Omental fat pad (tissue), 4 donors: ENCODE measurements at places on chromosomes 4 and X. TPM values are rescaled to one million over a fixed set of nuclear protein-coding genes. Genes with fewer than 3 reads are reported as not detected.

DNA sequence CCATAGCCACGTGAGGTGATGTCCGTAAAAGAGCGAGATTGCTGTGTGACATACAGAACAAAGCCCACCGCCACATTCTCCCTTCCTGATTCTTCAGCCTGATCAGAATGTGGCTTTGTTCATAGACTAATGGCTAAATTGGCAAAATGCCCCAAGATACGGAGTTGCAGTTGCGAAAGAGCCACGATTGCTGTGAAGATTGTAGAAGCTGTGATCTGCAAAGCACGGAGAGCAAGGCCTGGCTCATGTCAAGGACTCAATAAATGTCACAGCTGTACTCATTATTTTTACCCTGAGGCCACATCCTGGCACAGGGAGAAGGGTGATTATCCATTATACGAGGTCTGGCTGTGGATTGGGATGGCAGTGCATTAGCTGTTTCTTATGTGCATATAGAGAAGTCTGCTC lies 34.2 kb downstream of the ARSD start:
- DNase-seq: no peak

GRCh38 chr4:88211473-88212252 lies 53.2 kb upstream of the ABCG2 start:
- DNase-seq: no peak

DNA sequence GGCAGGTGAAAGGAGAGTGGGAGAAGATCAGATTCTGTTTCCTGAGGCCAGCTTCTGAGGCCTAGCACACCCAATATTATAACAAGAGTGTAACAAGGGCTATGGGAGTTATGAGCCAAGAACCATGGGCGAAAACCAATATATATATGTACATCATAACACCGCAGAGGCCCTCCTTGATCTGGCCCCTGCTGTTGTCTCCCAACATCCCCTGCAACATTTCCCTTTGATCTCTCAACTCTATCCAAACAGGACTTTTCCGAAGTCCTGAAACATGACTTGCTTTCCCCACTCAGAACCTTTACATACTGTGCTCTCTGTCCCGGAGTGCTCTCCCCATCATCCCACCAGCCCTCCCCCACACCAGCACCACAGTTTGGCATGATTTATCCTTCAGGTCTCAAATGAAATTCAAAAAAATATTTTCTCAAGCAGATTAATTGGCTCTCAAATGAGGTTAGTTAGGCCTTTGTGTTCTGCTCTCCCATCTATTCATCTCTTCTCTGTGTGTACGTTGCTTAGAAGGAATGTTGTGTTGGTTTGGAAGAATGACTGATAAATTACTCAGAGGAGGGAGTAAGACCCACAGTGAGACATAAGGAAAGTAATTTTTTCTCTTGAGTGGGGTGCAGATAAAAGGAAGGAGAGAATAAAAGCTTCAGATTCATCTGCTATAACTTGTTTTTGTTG lies 58.1 kb upstream of the SMIM10 start:
- no peak for DNase-seq

DNA sequence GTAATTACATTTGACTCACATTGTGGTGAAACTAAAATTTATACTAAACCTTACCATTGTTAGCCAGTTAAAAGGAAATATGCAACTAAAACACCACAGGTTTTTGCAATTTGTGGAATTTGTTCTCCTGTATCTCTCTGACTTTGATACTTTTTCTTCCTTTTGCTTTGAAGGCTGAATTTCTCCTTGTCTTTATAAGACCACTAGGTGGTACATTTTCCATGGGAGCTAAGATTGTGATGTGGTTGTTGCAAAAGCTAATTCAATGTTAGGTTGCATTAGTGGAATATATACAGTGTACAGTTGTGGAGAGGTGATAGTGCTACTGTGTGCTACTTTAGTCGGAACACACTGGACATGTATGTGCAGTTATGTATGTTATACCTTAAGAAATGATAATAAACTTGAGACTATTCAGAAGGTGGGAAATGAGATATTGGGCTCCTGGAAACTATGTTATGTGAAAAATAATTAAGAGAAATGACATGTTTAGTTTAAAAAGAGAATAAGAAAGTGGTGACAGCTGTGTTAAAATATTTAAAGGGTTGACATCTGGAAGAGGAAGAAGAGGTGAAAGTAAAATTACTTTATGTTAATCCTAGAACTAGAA lies 70.3 kb downstream of the ARL9 start:
- DNase-seq: no peak

DNA sequence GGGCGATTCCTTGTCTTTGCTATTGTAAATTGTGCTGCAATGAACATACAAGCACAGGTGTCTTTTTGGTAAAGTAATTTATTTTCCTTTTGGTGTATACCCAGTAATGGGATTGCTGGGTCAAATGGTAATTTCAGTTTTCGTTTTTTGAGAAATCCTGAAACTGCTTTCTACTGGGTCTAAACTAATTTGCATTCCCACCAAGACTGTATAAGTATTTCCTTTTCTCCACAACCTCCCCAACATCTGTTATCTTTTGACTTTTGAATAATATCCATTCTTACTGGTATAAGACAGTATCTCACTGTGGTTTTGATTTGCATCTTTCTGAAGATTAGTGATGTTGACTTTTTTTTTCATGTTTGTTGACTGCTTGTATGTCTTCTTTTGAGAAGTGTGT lies 2506.0 kb downstream of the PCDH7 start:
- DNase-seq: no peak

GRCh38 chrX:119340606-119341205 lies 58.4 kb upstream of the SLC25A43 start:
- no peak for DNase-seq

DNA sequence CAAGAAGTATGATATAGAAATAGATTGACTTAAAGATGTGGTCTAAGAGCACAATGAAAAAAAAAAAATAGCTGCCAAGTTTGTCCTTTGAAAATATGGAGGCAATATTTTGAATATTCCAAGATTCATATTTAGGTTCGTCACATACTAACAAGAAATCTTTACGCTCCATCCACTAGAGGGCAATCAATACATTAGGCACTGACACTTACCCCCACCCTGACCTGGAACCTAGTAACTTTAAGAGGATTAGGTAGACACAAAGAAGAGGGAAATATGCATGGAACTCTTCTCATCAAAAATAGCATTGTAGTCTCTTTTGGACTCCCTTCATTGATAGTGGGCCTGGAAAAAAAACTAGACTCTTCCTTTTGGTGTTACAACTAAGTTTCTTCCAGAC lies 1108.1 kb downstream of the PCDH19 start:
- no peak for DNase-seq

GRCh38 chr4:54687887-54688841 lies 30.4 kb downstream of the KIT start:
- no peak for DNase-seq

GRCh38 chr4:73704314-73705055 lies 35.9 kb upstream of the CXCL8 start:
- DNase-seq: peak; percentile 53

DNA sequence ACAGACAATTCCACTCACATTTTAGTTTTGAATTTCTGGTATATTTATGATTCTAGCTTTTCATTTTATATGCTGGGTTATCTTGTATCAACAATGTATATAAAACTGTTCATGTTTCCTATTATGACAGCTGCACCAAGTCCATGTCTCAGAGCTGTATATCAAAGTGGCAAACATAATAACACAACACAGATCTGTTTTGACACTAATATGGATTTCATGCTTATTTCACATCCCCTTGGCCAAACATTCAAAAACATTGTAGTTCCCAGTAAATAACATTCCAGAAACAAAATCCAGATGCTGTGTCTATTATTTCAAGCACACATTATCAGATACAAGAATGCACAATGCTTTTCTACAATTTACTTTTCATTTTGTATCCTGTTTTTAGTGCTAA lies 380.6 kb upstream of the MAGEB2 start:
- no peak for DNase-seq

- DNase-seq: no peak
These were observed 30.2 kb upstream of the CCNG2 start for GRCh38 chr4:77126809-77127208.

GRCh38 chr4:189436207-189436606 lies 504.5 kb upstream of the FRG1 start:
- no peak for DNase-seq

DNA sequence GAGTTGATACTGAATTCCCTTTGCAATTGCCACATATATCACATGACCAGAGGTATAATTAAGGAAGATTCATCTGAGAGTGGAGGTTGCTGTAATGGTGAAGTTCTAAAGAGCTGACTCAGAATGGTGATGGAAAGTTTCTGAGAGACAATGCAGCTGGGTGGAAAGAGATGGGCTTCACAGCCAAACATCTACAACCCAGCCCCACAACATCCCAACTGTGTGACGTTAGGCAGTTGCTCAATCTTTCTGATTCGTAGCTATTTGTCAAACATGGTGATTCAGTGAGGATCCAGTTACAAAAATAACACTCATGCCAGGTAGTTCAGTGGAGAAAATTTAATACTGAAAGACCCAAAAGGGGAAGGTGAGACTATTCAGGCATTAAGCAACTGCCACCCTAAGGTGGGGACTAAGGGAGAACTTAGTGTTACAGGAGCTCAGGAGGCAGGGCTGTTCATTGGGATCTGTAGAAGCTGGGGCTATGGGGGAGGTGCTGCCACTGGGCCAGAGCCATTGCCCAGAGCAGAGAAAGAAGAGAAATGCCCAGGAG lies 6.9 kb upstream of the AFF1 start:
- DNase-seq: no peak

GRCh38 chr4:15848191-15848842 lies 70.2 kb downstream of the CD38 start:
- no peak for DNase-seq

DNA sequence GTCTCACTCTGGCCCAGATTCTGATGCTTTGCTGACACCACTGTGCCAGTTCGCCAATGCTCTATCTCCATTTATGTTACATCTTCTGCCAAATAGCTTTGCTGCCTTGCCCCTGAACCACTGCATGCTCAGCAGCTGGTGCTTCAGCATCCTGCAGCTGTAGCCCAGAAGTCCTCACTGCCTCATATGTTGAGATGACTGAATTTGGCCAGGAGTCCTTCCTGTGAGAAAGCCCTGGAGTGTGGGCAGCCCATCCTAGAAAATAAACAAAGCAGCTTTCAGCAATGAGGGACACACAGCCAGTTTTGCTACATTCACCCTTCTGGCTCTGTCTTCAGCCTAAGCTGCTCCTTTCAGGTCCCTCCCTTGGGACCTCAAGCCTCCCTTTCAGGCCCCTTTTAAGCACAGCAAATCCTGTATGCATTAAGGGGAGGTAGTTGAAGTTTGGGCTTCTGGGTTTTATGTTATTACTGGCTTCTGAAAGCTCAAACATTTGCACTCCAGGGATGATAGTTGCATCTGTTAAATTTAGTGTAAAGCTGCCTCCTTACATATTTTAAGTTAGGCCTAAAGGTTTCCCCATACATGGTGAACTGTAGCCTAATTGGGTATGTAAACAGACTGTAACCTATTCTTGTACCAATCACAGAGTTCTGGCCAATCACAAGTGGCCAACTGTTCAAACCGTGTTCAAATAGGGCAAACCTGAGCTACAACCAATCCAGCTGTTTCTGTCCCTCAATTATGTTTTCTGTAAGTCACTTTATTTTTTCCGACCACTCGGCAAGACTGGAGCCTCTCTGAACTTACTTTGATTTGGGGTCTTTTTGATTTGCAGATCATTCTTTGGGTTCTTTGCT lies 2.1 kb upstream of the TMEM165 start:
- no peak for DNase-seq

- no peak for DNase-seq
These were observed 1188.1 kb downstream of the PCDH7 start for GRCh38 chr4:31908261-31908660.

- DNase-seq: no peak
These were observed 34.7 kb upstream of the CYP2U1 start for GRCh38 chr4:107896646-107897045.

- DNase-seq: no peak
These were observed 13.6 kb upstream of the CYTL1 start for GRCh38 chr4:5032813-5033212.

- no peak for DNase-seq
These were observed 327.9 kb upstream of the MAGEB18 start for GRCh38 chrX:25810202-25810601.

DNA sequence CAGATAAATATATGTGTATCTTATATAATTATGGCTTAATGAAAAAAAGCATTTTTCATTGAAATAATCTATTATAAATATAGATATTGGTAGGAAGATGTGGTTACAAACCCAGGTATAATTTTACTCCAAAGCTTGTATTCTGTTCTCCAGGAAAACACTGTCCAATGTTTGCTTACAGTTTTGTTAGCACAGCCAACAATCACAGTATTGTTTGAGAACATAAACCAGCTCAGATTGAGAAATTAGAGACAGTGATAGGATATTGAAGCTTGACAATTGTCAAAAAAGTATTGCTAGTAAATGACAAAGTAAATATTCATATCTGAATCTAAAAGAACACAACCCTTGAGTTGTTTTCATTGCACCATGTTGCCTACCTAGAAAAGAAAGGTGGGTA lies 228.8 kb downstream of the ADGRL3 start:
- DNase-seq: no peak

DNA sequence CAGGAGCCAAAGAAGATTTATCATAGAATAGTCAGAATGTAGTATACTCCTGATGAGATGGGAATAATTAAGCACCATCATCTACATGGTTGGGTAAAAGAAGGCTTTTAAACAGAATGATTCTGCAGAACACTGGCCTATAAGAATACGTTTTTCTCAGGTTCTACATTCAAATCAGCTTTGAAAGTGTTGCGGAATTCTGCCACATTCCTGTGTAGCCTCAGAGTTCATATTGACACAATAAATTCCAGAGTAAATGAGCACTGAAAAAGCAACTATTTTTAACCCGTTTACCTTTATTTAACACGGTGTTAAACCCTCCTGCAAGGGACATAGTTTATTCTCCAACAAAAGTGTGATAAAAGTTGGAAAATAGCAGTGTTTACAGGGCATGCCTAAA lies 950.2 kb upstream of the SLIT2 start:
- no peak for DNase-seq

- DNase-seq: no peak
These were observed 14.1 kb downstream of the NOP14 start for GRCh38 chr4:2948895-2949781.

DNA sequence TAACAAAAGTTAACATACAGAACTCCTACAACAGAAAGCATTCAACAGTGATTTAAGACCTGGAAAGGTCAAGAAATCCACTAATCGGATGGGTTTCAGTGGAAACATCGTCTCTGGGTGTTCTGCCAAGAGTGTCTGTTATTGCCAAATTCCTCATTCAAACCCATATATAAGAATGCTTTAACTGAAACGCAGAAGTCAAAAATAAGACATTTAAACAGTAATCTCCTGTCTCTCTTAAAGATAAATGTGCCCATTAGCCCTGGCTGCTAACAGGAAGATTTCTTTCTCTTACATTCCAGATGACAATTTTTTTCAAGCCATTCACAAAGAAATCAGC lies 31.5 kb downstream of the DCTD start:
- DNase-seq: no peak

The RIPPLY1 gene
- not detected for total RNA-seq

The CXCL11 gene
- not detected for total RNA-seq

The SGMS2 gene
- 231 TPM for total RNA-seq

The TXK gene
- 2.7 TPM for total RNA-seq

The KIF4A gene
- total RNA-seq: not detected

The BST1 gene
- 25.9 TPM for total RNA-seq

The SH3RF1 gene
- 28.5 TPM for total RNA-seq

The ANK2 gene
- total RNA-seq: 81.8 TPM

The CTAG1A gene
- not detected for total RNA-seq

The CCSER1 gene
- total RNA-seq: 17.3 TPM

The DGAT2L6 gene
- total RNA-seq: not detected

The PASD1 gene
- total RNA-seq: not detected

The LONRF3 gene
- total RNA-seq: 32.1 TPM
